ENCODE measurements at places on chromosomes 16 and 17.

DNA sequence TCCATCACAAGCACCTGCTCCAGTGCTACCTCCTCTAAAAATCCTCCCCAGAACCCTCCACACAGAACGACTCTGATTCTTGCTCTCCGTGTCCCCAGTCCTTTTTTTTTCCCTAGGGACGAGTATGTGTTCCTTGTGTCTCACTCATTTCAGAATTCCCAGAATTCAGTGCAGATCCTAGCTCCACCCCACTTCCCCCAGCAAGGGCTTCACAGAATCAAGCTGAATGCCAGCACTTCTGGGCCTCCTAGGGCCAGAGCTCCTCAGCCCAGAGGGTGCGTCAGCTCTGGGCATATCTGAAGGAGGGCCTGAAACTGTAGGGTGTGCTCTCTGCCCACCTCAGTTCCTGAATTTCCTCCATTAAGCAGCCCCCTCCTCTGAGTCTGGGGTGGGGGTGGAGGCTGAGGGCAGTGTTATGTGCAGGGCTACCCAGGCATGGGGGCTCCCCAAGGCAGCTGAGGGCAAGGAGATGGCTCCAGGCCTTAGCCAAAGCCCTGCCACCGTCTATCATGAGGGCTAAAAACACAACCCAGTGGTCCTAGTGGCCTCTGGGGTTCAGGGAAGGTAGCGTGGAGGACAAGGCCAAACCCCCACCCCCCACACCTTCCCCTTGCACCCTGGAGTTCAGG lies 6.5 kb downstream of the UNC119 start:
- DNase-seq = no peak

DNA sequence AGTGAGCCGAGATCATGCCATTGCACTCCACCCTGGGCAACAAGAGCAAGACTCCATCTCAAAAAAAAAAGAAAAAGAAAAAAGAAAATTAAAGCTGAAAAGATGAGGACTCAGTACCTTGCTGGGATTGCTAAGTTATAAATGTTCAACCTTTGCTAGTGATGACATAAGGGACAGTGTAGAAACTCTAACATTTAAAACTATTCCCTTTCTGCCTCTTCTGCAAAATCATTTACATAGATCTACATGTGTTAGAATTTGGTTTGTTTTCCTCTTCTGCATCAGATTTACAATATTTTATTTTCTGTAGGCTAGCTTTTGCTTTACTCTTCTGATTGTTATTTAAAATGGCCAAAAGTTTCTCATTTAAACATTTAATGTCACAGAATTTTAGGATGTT lies 49.5 kb upstream of the HAS3 start:
- DNase-seq = no peak

GRCh38 chr16:66255647-66256046 lies 110.8 kb upstream of the CDH5 start:
- no peak for DNase-seq

DNA sequence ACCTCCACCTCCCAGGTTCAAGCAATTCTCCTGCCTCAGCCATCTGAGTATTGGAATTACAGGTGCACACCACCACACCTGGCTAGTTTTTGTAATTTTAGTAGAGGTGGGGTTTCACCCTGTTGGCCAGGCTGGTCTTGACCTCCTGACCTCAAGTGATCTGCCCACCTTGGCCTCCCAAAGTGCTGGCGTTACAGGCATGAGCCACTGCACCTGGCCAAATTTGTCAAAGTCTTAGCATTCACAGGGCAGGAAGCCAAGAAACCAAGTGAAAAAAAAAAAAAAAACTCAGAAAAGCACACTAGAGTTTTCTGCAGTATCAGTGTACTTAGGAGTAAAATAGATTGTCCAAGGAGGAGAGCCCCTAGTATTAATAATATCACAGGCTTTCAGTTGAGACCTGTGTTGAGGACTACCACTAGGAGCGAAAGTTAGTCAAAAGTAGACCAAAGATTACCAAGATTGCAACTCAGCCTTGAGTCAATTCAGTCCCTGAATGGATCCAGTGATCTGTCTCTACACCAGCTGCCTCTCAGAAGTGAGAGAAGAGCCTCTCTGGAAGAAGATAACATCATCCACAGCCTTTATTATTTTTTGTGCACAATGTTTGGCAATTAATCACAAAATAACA lies 159.7 kb downstream of the CEP112 start:
- DNase-seq = no peak

- no peak for DNase-seq
Measured at GRCh38 chr17:8855477-8856204, 11.8 kb downstream of the PIK3R6 start.

- DNase-seq = peak; percentile 52
Measured at GRCh38 chr16:72241930-72242329, 70.0 kb upstream of the PMFBP1 start.

GRCh38 chr17:39640591-39641031 lies 3.7 kb downstream of the STARD3 start:
- DNase-seq = no peak

GRCh38 chr17:5050278-5050677 lies 15.1 kb upstream of the SLC52A1 start:
- no peak for DNase-seq

DNA sequence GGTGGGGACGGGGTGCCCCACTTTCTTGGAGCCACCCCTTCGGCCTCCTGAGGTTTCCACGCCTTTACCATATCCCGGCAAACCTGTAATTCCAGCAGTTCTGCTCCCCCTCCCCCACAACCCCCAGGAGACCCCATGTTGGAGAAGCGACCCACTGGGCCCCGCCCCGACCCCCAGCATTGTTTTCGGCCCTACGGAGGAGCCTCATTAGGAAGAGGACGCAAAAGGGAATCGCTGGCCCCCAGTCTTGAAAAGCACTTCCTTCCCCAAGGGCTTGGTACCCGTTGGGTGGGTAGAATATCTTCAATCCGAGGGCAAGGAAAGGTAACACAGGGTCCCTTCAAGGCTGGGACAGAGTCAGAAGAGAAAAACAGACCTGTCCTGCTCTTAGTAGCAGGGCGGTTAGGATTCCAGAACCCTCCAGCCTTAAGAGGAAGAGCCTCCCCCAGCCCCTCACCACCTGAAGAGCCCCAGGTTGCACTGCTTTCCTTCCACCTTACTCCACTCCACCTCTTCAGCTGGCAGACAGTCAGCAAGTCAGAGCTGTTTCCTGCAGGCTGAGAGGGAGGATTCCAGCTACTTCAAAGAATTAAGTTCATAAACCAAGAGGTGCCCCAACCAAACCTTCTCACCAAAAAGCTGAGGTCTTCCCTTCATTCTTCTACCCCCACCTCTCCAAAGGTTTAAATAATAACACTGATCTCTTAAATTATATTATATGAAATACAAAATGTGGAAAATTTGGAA lies 803 bp upstream of the TLCD2 start:
- DNase-seq = no peak

GRCh38 chr16:67447508-67448076 lies 16.7 kb downstream of the HSD11B2 start:
- DNase-seq = peak; percentile 88

DNA sequence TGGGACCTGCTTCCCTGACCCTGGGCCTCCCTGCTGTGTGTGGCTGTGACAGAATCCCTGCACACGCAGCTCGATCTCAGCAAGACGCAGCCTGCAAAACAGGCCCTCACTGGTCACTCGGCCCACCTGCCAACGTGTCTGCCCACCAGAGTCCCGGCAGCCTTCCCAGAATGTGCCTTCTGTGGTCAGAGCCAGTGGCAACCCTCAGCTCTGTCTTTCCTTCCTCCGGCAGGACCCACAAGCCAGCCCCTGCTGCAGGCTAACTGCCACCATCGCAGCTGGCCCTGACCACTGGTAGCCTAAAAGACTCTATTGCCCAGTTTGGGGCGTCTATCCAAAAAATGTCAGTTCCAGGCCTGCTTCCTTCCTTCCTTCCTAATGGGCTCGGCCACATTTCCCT lies 83.2 kb downstream of the LITAF start:
- no peak for DNase-seq

DNA sequence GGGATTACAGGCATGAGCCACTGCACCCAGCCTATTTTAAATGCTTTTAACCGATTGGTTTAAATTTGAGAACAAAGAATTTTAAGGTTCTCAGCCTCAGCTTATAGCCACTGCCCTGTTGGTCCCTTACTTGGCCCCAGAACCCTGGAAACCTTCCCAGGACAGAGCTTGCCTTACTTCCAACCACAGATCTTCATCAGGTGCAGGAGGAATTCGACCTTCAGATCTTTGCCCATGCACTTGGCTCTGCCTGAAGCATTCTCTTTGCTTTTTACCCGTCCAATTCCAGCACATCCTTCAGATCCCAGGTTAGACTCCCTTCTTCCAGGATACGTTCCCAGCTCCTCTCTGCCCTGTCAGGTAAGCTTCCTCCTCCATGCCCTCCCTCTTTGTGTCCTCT lies 27.7 kb downstream of the CHD9 start:
- no peak for DNase-seq

- DNase-seq = no peak
Measured at GRCh38 chr16:52411011-52411410, 135.9 kb downstream of the TOX3 start.

DNA sequence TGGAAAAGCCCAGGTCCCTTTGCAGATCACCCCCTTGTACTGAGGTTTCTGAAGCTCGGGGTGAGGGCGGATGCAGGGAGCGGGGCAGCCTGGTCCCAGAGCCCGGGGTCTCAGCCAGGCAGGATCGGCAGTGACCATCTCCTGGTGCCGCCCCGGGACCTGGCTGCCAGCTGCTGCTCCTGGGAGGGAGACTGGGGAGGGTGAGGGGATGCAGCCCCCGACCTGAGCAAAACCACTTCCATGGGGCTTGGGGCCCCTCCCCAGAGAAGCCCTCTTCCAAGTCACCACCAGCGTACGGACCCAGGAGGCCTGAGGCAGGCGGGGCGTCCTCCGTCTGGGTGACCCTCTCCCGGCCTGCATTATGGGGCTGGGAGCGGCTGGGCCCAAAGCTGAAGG lies 14.8 kb downstream of the CD7 start:
- no peak for DNase-seq

DNA sequence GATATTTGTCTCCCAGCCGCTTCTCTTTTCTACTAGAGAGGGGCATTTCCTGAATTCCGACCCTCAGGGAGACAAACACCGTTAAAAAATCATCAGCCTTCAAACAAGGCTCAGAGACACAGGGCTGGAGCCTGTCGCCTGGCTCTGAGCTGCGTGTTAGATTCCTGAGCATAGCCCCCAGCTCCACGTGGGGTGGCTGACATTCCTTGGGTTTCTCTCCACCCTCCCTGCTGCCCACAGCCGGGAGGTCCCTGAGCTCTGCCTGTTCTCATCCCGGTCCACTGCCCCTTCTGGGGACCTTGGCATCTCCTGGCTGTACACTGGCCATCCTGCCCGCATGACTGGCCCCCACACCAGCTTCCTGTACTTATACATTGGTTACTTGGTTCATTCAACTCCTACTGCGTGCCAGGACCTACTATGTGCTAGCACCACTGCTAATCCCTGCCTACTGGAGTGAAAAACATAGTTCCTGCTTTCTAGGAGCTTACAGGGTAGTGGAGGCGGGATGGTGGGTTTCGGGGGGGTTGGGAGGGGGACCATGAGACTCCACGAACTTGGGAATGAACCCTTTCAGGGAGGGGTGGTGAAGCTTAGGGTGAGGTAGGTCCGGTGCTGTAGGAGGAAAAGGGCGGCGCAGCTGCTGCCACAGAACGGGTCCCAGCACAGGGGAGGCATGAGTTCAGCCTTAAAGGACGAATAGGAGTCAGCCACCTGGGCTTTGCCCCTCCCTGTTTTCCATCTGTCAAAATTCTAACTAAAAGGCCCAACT lies 52.1 kb upstream of the TMEM132E start:
- no peak for DNase-seq

- no peak for DNase-seq
Measured at GRCh38 chr17:60535382-60536279, 9.6 kb upstream of the APPBP2 start.

GRCh38 chr17:17165666-17166308 lies 40.3 kb downstream of the PLD6 start:
- DNase-seq = no peak

Measured in KBM-7 (cell line).